ENCODE measurements at places on chromosomes 3 and 15. TPM values are rescaled to one million over a fixed set of nuclear protein-coding genes. Genes with fewer than 3 reads are reported as not detected.

The NUP210 gene
- total RNA-seq: 0.33 TPM

The MRAS gene
- 48.0 TPM for total RNA-seq

The CCDC71 gene
- total RNA-seq: 17.8 TPM

The GOLGA8S gene
- under 0.01 TPM for total RNA-seq

The ABHD2 gene
- total RNA-seq: 84.9 TPM

All from fibroblast of lung (primary cell).